BE2C (cell line): ENCODE measurements at places on chromosomes 1 and 21.

GRCh38 chr1:10195570-10195969 is 14.8 kb upstream of the KIF1B start:
- DNase-seq, result no peak

DNA sequence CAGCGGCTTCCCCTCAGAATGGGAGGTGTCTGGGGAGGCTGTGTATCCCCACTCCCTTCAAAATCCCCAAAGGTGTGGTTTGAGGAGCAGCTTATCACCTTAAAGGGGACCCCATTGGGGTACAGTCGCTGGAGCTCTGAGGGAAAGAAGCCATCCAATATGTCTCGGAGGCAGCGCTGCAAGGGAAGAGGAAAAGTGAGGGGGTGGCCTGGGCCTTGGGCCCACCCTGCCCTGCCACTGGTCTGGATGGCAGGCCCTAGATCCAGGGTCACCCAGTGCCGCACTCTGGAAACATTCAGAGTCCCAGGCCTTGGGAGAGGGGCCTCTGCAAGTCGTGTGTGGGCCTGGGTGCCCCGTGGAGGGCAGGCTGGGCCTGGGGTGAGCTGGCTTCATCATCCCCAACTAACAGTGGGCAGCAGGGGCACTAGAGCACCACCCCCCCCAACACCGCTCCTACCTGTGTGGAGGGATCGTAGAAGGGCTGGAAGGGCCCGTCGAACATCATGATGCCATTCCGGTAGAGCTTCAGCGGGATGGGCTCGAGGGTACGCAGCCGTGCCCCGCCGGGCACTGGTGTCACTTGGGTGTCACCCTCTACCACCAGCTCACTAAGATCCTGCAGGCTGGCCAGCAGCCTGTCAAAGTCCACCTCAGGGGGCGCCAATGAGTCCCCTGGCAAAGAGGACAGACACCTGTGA is 5.6 kb downstream of the SH3BGRL3 start:
- DNase-seq, result peak; percentile 53

- no peak for DNase-seq
Observed at GRCh38 chr1:178273707-178274410, 180.0 kb downstream of the RASAL2 start.

GRCh38 chr1:226533220-226533619 is 15.3 kb upstream of the STUM start:
- DNase-seq, result no peak

DNA sequence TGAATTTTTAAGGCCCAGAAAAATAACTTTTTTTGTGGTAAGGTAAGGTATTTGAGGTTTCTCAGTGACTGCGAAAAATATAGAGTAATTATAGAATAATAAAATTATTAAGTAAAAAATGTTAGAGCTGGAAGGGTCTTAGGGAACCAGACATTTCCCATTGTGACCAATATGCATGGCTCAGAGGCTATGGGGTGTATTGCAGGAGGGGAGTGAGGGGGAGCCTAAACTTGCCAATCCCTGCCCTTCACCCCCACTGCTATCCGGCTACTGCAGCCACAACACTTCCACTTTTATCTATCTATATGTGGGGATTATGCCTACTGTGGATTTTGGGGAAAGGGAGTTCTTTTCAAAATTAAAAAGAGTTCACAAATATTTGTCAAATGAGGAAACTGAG is 7.6 kb upstream of the GADD45A start:
- DNase-seq, result no peak

- DNase-seq, result no peak
Observed at GRCh38 chr21:44615911-44616590, 4.2 kb downstream of the KRTAP10-8 start.

DNA sequence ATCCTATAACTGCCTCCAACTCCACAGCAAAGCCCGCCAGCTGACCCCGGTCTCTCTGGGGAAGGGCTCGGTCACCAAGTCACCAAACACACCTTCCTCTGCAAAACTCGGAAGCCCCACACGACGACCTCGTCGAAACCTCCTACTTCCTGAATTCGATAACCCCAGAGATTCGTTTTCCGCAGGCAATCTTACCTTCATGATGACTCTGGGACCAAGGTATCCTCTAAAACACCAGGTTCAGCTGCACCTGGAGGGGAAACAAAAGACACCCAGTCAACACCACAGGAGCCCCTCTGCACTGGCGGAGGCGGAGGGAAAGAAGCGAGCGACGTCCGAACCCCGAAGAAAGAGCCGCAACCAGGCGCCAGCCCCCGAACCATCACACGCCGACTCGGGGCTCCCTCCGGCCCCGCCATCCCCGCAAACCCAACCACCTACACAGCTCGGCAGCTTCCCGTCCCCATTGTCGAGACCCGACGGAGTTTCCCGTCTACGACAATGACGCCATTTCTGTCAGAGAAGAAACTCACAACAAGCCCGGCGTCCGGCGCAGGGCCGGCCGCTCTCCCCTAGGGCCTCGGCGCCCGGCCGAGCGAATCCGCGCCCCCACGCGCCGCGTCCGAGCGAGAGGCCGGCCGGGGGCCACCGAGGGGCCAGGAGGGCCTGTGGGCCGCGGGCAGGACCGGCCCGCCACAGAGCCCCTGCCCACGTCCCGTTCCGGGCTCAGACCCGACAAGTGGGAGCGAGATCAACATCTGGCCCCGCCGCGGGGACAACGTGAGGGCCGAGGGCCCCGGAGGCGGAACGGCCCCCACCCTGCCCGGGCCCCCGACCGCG is 1.0 kb downstream of the ARID4B start:
- peak; percentile 51 for DNase-seq

DNA sequence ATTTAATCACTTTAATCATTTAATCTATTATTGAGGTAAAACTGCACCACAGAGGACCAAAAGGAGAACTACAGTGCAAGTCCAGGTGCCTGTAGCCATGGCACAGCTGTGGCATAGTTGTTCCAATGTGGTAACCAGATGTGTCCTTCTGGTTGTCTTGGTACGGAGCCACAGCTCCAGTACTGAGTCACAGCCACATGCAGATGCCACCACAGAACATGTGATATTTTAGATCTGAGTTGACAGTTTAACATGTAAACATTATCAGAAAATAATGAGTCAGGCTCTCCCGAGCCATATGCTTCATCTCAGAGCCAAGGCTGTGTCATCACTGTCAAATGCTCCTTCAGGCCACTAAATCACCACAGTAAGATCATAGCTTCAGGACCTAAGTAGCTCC is 56.4 kb upstream of the RGS7 start:
- DNase-seq, result no peak

GRCh38 chr21:42581993-42582786 is 68.5 kb downstream of the SLC37A1 start:
- DNase-seq, result no peak

GRCh38 chr1:55329091-55329490 is 113.9 kb upstream of the USP24 start:
- DNase-seq, result no peak

DNA sequence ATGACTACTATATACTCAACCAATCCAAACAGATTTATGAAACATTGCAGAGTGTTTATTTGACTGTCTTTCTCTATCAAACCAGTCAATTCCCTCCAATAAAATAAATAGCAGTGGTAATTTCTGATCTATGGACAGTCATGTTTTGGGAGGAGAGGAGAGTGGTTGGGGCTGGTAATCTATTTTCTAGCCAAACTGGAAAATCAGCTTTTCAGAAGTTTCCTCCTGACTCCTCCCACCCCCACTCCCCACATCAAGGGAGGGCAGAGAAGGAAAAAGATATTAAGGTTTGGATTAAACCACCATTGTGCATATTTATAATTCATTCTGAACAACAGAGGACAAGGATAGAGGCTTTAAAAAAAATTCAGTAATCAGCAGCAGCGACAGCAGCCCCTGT is 69.4 kb upstream of the SOX13 start:
- DNase-seq, result no peak

GRCh38 chr21:40902299-40902698 is 55.3 kb upstream of the DSCAM start:
- DNase-seq, result no peak

GRCh38 chr1:31801458-31801857 is 14.4 kb downstream of the SPOCD1 start:
- no peak for DNase-seq

DNA sequence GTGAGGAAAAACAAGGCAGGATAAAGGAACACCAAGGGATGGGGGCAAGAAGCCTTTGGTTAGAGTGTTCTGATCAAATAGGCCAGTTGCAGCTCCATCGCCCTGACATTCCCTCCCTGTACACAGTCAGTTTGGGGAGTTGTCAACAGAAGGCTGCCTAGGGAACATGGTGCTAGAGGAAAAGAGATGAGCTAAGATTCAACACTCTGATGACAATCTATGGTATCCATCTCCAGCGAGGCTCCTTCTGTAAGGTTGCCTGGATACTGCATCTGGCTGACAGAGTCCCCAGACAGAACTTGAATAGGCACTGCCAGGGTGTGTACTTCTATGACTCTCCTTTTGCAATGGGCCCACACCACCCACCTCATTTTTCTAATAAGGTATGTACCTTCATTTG is 11.2 kb upstream of the SLAMF9 start:
- no peak for DNase-seq

GRCh38 chr1:47792779-47793178 is 204.4 kb downstream of the TRABD2B start:
- DNase-seq, result no peak
